ENCODE measurements at places on chromosomes 11 and 22.
A peak's percentile ranks its signal among the peaks of the same experiment; 100 is the strongest.

GRCh38 chr22:24831687-24832086 lies 25.7 kb downstream of the SGSM1 start:
- no peak for DNase-seq

DNA sequence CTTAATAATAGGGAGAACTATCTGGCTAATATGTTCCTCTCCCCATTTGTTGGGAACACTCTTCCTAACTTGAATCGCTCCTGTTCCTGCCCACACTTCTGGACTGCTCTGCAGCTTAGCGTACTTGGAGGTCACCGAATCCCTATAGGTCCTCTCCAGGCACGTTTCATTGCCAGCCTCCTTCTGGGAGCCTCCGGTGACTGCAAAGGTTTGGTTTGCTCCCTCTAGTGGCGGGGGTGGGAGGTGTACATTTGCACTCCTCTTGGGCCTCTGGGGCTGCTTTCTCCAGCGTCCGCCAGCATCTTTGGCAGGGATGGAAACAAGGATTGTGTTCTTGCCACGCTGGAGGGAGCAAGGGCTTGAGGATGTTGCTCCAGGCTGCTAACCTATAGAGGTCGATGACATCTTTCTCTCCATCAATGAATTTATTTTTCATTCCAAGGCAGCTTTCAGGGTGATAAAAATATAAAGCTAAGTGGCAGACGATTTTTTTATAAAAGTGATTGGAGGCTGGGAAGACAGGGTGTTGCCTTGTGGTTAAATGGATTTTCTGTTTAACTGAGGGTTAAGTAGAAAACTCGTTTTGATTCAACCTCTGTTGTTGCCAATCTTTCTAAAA lies 48.7 kb downstream of the TSPAN18 start:
- DNase-seq = peak; percentile 79

DNA sequence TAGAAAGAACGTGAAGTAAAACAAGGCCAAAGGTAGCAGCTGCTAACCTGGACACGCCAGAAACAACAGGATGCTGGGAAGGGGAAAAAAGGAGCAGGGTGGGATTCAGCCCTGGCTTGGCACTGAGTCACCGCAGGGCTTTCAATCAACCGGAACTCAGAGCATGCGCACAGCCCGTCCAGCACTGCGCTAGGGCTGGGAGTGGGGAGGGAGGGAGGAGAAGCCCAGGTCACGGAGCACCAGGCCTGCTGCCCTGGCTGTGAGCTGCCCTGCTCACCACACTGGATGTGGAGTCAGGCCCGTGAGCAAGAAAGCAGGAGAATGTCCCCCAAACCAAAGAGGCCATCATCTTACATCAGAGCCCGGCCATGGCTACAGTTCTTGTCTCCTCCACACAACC lies 51.5 kb downstream of the APOL1 start:
- no peak for DNase-seq

DNA sequence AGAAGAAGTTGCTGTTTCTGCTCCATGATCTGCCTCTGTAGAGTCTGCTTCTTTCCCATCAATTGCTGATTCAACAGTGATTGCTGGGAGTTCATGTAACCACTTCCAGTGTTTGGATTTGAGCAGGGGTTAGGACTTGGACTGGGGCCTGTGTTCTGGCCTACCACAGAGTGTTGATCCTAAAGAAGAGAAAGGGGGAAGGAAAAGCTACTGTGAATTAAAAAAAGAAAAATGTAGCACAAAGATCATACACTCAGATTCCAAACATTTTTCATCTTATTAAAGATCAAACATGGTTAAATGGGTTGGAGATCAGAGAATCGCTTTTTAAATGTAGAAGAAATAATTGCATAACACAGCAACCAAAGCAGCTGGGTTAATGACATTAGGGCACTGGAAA lies 67.6 kb upstream of the MTMR2 start:
- no peak for DNase-seq

DNA sequence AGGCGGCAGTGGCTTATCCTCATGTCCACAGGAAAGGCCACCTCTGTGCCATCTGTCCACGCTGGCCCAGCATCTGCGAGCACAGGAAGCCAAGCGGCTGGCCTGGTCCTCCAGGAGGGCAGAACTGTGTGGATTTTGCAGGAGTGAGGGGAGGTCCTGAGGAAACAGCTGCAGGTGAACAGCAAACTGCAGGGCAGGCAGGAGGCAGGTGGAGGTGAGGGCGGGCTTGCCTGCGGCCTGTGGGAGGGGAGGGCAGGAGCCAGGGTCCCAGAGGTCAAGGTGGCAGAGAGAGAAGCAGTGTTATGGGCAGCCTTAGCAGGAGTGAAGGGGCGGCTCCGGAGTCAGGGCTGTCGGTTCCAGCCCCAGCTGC lies 369.7 kb downstream of the SHANK2 start:
- no peak for DNase-seq

GRCh38 chr22:27258616-27259172 lies 542.9 kb downstream of the MN1 start:
- DNase-seq = no peak

GRCh38 chr22:42716649-42717127 lies 4.0 kb downstream of the A4GALT start:
- no peak for DNase-seq

DNA sequence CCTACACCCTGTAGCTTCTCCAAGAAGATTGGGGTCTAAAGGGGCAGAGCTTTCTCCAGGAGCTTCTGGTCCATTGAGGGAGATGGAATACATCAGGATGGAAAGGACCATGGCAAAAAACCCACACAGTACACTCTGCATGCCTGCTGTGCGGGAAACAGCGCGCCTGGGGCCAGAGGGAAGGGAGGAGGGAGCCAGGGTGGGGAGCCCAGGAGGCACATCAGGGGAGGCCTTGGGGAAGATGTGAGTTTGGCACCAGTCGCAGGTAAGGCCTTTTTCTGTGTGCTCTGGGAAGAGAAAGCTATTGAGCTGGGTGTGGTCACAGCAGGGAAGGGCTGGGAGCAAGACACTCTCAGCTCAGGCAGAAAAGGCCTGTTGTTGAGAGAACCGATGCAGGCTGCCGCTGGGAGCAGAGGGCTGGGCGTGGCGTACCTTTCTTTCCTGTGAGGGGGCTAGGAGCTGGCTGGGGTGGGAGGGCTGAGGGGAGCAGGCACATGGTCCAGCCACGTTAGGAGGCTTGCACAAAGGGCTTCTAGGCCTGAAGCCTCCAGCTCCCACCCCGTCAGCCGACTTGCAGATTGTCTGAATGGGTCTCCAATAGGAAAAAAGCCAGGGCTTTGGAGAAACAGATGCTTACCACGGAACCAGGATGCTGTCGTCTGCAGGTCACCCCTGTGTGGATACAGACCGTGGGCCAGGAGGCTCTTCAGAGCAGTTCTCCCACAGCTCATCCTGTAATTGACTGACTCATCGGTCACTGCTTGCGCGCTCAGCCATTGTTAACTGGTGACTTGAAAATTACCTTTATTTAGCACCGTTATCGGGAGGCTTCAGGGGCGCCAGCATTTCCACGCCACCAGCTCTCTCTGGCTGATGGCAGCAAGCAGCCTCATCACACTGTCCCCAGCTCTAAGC lies 237.3 kb downstream of the ST3GAL4 start:
- DNase-seq = no peak

DNA sequence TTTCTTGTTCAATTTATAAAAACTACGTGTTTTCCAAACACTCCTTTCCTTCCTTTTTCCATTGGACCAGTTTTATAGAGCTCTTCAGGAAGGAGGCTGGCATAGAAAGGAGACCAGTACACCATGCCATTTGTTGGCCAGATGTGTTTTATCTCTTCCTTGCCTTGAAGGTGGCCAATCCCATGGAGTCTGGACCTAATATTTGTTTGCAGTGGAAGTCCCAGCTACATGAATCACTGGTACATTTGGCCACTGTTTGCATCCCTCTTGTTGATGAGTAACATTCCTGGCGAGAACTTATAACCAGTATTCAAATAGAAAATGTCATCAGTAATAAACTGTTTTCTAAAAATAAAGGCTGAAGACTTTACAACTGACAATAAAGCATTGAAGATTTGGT lies 110.2 kb downstream of the ANO3 start:
- no peak for DNase-seq

- no peak for DNase-seq
These were observed 52.5 kb upstream of the A4GALT start for GRCh38 chr22:42773167-42773566.

- no peak for DNase-seq
These were observed 64.2 kb downstream of the PTPRJ start for GRCh38 chr11:48044577-48044976.

DNA sequence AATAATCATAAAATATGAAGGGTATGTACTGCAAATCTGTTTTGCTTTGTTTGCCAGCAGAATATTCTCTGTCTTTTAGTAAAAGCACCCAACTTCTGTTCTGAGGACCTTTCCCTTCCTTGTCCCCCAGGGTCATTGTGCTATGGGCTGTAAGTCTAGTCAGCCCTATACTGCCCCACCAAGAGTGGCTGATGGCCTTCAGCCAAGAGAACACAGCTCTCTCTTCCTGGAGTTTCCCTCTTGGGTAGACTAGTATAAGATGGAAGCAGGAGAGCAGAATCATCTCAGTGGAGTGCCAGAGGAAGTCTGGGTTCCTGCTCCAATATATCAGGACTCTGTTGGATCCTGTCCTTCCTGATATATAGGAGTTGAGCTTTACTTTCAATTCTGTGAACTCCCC lies 29.0 kb downstream of the MMP13 start:
- no peak for DNase-seq

DNA sequence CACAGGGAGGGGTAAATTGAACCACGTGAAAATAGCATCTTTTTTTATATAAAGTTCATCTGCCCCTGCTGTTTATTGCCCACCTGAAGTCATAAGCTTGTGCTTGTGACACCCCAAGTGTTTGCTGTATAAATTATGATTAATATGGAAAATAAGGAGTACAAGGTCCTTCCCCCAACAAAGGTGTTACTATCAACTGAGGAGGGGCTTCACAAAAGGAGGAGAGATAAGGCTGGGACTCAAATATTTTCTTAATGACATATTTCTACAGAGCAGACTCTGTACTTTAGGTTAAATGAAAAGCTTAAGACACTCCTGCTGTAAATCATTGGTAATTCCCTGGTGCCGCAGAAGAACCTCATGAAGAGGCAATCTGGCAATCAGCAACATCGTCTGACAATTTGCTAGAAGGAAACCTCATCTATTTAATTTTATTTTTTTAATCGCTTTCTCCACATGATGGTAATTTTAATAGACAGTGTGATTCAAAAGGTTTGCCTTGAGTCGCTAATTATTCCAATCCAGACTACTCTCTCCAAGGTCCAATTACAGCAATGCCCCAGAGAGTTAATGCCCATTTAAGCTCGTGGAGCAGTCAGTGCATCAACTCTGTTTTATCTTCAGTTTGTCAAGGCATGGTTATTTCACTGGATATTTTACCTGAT lies 1432.4 kb downstream of the FAM181B start:
- DNase-seq = no peak

DNA sequence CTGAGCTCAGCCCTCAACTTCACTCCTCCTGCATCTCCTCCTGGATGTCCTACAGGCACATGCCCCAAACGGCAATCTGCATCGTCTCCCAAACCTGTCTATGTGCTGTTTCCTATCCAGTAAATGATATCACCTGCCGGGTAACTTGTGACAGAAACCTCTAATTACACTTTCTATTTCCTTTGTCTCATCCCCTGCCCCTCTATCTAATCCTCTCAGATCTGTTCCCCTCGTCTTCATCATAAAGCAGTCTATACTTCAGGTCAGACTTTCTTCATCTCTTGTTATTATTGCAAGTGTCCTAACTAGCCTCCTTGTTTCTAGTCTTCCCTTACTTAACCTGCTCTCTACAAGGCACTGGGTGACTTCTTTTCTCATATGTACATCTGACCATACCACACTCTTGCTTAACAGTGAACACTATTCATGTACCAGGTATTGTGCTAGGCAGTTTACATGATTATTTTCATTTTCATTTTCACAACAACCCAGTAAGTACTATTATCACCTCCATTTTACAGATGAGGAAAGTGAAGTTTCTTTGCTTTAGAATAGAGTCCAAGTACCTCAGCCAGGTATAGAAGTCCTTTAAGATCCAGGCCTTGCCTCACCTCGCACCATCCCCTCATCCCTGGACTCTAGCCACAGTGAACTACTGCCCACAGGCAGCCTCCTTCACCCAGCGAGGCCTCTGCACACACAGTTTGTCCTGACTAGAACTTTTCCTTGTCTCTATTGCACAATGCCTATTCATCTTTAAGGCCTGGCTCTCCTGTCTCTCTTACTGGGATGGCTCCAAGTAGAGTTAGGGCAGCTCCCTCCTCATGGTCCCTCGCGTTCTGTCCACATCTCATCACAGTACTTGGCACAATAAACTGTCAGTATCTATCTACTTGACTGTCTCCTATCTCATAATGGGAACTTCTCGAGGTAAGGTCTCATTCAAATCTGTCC lies 22.1 kb upstream of the UCP3 start:
- DNase-seq = peak; percentile 67

DNA sequence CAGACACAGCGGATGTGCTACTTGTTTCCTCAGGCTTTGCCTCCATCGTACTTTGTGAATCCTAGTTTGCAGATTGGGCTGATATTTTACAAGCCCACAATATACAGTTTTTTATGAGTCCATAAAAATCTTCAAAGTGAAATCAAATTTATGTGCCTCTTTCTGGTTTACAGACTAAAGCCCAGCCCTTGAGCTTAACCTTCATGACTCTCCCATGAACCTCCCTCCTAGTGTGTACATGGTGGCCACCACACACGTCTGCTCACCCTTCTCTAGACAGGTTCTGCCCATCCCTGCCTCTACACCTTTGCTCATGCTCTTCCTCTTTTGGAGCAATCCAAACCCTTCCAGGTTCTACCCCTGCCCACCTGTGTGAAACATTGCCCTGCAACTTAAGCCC lies 129.4 kb downstream of the TENM4 start:
- no peak for DNase-seq

GRCh38 chr11:117905524-117905923 lies 23.7 kb downstream of the TMPRSS13 start:
- DNase-seq = no peak

GRCh38 chr11:90288212-90288821 lies 65.5 kb upstream of the CHORDC1 start:
- DNase-seq = no peak

- DNase-seq = no peak
These were observed 31.7 kb downstream of the MUC2 start for GRCh38 chr11:1106387-1106786.

- no peak for DNase-seq
These were observed 188 bp upstream of the MTNR1B start for GRCh38 chr11:92969293-92969633.

DNA sequence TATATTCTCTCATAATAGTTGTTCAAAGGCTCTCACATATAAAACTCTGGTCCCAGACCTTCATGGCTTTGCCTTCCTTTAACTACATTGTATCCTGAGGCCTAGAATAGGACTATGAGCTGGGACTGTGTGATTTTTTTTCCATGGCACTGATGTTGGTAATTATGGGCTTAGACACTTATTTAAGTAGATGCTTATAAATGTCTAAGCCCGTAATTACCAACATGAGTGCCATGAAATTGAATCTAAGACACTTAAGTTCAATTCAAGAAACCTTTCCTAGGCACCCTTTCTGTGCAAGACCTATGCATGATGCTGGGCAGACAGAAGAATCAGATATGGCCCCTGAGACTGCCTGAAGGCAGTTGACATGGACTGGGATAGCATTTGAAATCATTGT lies 63.0 kb downstream of the P4HA3 start:
- DNase-seq = no peak

All from activated CD4-positive, alpha-beta T cell treated with anti-CD3 and anti-CD28 coated beads, Interleukin-2, amount 10 ng/mL, durations not matched to agents 24 days and 14 days (primary cell).